ENCODE measurements at places on chromosomes 13 and 19. TPM values are rescaled to one million over a fixed set of nuclear protein-coding genes. Genes with fewer than 3 reads are reported as not detected.

DNA sequence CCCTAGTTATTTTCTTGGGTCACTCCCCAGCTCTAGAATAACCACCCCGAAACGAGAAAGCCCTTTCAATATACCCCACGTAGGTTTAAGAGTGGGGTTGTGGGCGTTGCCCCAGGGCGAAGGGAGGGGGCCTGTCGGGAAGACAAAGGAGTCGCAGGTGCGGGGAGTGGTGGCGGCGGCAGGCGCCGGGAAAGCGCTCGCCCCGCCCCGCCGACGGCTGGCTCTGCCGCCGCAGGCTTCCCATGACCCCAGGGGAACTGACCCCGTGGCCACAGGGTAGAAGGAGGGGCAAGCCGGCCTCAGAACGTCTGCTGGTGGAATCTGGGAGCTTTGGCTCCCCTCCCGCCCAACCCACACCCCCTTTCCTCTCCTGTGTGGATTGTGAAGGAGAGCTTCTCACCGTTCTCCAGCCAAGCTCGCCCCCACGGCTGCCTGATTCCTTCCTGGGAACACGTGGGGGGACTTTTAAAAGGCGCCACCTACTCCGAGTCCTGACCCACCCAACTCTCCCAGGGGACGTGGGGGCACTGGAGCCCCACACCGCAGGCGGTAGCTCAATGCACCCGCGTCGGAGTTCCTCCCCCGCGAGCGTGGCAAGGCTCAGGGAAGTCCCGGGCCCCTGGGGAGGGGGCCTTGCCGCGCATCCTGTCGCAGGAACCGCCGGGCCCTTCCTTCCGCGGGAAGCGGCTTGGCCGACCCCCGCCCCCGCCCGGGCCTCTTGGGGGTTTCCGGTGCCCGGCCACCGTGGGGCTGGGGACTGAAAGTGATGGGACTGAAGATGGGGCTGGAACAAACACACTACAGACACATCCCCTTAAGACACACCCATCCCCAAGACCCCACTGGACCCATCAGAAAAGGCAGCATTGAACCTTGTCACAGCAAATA lies 5.5 kb downstream of the IER2 start:
- peak; percentile 54 for DNase-seq

DNA sequence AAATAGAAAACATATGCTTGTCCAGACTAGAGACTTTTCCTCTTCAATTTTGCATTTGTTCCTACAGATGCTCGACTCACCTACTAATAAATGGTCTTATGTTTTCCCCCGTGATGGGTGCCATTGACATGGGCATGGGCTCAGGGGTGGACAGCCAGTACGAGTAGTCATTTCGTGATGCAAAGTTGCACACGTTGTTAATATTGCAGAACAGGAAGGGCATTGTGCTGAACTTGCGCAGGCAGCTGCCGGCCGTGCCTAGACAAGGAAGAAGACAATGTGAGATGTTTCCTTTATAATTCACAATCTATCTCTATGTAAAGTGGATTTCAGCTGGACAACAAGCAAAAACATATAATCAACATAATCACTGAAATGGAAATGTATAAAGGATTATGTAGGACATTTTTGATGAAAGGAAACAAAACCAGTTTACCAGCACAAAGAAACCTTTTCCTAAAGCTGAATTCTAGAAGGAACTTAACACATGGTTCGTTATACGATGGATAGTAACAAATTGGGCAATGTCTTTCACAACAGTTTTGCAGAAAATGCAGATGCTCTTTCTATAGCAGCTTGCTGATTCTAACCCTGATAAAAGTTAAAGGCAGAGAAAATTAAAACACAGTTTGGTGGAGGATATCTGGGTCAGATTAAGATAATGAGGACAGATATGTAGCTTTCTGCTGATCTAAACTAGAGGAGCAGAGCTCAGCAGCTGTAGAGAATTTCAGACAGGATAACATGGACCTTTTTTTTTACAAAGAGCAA lies 145.7 kb downstream of the COL4A1 start:
- no peak for DNase-seq

GRCh38 chr19:50925734-50926133 lies 14.5 kb upstream of the KLK4 start:
- no peak for DNase-seq

DNA sequence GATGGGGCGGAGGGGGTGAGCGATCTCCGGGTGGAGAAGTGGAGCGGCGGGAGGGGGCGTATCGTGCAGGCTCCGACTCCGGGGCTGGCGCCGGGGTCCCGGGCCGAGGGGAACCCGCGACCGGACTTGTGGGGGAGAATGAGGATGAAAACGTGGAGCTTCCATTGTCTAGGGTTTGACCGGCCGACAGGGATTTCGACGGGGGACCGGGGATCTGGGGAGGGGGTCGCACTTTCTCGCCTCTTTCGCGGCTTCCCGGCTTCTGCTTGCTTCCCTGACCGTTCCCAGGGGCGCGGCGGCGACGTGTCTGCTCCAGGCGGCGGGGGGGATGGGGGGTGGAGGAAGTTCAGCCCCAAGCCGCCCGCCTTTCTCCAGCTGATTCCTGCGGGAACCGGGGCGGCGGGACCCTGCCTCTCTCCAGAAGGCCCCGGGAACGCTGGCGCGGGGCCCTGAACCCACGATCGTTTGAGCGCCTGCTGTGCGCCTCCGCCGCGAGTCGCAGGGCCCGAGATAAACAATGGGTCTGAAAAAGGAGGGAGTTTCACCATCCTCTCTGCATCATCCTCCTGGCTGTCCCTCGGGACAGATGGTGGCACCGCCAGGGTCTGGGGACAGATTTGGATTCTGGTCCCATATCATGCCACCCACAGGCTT lies 790 bp downstream of the TPM4 start:
- no peak for DNase-seq

Gene OR7G3
- not detected for total RNA-seq

Measured in activated naive CD4-positive, alpha-beta T cell treated with anti-CD3 and anti-CD28 coated beads, Interleukin-2, amount 50 U/mL, for 72 hours (primary cell).